ENCODE measurements at places on chromosomes 2 and 18.

GRCh38 chr2:117832905-117833613 is 18.6 kb downstream of the DDX18 start:
- DNase-seq = no peak

DNA sequence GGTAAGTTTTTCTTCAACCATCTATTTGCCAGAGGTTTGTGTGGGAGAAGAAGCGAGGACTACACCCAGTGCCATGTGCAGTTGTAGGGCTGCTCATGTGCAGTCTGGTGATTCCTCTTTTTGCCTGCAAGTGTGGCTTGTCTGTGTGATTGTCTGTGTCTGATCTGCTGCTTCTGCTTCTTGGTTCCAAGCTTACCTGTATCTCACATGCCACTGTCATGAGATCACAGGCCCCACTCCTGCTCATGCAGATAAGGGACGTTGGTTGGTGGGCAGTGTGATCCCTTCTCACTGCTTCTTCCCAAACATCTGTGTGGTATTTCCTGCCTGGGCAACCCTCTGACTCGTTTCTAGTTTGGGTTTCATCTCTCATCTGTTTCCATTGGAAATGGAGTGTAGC is 27.1 kb downstream of the RRM2 start:
- DNase-seq = no peak

- DNase-seq = no peak
Observed at GRCh38 chr2:162196638-162197037, 44.6 kb upstream of the GCG start.

- peak; percentile 29 for DNase-seq
Observed at GRCh38 chr2:97005353-97005752, 19.0 kb upstream of the FAM178B start.

GRCh38 chr18:55090564-55091188 is 131.4 kb upstream of the CCDC68 start:
- DNase-seq = no peak

DNA sequence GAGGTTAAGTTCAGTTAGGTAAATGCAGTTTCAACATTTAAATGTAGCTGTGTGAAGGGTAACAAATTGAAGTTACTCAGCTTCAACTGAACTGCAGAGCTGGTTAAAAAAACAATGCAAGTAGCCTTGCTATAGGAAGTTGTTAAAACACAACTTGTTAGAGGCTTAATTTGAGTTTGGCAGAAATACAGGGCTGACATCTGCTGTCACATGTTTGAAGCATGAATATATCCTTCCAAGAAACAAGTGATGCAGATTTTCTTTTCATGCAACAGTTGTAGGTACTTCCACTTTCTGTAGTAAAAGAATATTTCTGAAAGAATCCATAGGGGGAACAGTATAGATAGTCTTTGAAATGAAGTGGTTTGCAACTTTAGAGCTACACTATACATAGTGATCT is 208.7 kb upstream of the RASGRP3 start:
- no peak for DNase-seq

DNA sequence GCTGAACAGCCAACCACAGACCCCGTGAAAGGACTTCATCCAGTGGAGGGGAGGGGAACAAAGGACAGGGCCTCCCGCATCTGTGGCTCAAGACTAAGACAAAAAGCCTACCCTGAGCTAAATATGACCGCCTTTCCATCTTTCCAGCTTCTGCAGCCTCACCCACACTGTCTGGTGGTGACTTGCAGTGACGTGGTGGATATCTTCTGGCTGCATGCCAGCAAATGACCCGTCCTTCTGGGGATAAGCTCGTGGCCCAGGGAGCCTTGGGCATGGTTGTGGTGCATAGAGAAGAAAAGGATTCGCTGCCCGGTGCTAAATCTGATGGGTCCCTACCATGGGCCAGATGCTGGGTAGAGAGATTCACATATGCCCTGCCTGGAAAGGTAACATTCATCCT is 8.7 kb upstream of the NGEF start:
- DNase-seq = no peak

All from RPMI8226 (cell line).